ENCODE measurements at places on chromosomes 7 and 10.

DNA sequence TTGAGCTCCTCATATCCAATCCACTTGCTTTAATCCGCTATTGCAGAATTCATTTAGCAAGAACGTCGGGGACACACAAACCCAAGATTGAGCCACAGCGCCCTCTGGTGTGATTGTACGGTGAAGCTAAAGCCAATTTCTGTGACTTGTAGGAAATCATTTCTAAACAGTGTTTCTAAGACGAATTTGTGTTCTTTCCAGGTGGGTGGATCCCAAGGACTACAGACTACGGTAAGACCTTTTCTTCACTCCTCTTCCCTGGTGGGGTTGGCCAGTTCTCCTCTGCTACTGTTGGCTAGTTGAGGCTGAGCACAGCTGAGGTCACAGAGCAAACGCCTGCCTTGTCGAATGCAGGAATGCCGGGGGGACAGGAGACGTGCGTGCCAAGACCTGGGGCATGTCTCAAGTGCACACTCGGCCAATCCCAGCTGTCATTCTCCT is 5.2 kb downstream of the DMBT1 start:
- DNase-seq = peak; percentile 18

- peak; percentile 19 for DNase-seq
Measured at GRCh38 chr7:116591202-116592040, 66.6 kb downstream of the CAV1 start.

GRCh38 chr7:140625908-140626868 is 14.4 kb downstream of the DENND2A start:
- DNase-seq = no peak

- DNase-seq = no peak
Measured at GRCh38 chr7:145534301-145534700, 582.3 kb upstream of the CNTNAP2 start.

DNA sequence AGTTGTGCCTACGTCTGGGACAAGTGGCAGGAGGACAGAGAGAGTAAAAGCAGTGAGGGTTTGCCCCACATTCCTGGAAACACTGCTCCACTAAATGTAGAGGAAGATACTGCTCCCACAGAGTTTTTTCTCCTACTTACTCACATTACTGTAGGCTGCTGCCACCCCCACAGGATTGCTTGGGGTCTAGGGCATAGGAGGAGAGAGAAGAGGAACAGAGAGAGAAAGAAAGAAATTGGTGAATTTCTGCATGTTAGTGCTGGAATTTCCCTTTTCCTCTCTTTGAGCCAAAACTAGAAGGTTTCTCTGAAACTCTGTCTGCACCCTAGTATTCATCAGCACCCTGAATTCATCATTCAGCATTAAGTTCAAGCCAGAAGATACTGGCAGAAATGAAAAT is 397.9 kb downstream of the INHBA start:
- no peak for DNase-seq

- DNase-seq = no peak
Measured at GRCh38 chr7:47132471-47132870, 449.4 kb downstream of the TNS3 start.

DNA sequence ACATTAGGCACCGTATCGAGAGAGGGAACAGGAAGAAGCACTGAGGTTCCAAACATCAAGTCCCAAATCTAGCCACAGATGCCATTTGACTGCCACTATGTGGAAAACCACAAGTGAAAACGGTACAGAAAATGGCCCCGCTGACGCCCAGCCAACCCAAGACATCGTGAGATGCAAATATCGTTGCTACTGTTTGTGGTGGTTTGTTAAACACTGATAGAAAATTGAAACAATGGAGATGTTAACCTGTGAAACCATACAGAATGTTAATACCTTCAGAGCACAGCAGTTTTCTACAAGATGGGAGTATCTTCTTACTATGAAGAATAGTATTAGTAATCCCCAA is 152.4 kb upstream of the LRRTM3 start:
- no peak for DNase-seq

DNA sequence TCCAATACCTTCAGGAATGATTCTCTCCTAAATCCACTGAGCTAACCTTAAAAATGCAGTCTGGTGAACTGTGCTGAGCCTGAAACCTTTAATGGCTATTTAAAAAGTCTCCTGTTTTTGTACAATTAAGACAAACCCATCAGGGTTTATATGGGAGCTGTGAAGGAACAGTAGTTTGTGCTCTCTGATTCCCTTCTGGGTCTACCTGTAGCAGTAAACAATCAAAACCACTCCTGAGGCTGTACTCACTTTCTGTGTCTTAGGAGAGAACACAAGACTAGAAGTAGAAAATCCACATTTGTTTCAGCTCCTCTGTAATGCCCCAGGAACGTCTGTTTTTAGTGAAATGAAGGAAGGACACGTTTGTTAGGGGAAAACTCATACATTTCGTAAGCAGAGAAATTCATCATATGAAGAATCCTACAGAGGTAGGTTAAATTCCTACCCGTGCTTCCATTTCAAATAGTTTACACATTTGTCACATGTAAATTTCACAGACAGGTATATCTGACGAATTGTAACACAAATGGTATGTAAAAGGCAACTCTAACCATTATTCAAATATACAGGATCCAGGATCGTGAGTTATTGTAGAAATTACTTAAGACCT is 2.6 kb downstream of the CUX1 start:
- DNase-seq = no peak

DNA sequence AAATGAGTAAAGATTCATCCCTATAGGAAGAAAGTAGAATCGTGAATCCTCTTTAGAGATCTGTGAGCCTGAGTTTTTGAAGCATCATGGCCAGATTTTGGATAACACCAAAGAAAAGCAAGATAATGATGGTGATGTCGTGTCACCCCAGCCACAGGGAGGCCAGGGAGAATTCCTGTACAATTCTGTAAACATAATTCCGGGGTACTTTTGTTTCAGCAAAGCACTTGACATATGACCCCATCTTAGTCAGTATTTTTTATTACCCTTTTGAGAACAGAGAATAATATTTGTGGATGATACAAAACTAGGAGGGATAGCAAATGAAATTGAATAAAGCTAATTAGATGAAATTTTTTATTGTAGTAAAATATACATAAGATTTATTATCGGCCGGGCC is 33.8 kb downstream of the NACAD start:
- DNase-seq = no peak
